ENCODE measurements at places on chromosomes 5 and 9.
A peak's percentile ranks its signal among the peaks of the same experiment; 100 is the strongest.

GRCh38 chr9:100595391-100596199 lies 17.7 kb downstream of the CAVIN4 start:
- DNase-seq = peak; percentile 67

DNA sequence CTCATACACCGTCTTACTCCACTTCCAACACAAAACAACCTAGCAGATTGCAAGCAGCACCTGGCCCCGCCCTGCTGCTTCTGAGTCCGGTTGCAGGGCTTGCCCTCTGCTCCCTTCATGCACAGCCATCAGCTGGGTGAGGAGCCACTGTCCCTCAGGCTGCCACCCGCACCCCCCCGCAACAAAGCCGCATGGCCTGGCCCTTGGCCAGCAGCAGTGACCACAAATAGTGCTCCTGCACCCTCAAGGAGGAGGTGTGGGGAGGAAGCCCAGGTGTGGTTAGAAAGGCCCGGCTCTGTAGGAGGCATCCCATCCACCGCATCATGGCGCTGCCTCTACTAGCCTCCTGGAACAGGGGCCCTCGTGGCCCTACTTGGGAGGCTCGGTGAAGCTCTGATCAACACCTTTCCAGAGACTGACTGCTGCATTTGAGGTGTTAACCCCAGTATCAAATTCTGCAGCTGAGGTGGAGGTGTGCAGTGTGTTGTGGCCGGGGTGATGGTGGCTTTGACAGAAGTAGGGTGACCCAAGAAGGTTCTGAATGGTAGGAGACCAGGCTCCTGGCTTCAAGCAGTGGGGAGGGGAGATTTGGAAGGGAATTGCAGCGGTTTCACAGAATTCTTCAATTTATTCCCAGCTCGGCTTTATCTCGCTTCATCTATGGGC lies 52.7 kb downstream of the WNK2 start:
- DNase-seq = no peak

GRCh38 chr9:93207326-93207814 lies 23.4 kb downstream of the WNK2 start:
- peak; percentile 40 for DNase-seq

DNA sequence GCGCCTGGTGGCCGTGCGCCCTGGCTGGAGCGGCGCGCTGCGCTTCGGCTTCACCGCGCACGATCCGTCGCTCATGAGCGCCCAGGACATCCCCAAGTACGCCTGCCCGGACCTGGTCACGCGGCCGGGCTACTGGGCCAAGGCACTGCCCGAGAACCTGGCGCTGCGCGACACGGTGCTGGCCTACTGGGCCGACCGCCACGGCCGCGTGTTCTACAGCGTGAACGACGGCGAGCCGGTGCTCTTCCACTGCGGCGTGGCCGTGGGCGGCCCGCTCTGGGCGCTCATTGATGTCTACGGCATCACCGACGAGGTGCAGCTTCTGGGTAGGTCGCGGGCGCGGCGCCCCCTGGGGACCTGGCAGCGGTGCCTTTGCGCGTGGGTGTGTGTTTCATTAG lies 28.9 kb downstream of the NEURL1B start:
- DNase-seq = no peak

- no peak for DNase-seq
Observed at GRCh38 chr9:77582961-77583576, 65.1 kb downstream of the GNA14 start.

DNA sequence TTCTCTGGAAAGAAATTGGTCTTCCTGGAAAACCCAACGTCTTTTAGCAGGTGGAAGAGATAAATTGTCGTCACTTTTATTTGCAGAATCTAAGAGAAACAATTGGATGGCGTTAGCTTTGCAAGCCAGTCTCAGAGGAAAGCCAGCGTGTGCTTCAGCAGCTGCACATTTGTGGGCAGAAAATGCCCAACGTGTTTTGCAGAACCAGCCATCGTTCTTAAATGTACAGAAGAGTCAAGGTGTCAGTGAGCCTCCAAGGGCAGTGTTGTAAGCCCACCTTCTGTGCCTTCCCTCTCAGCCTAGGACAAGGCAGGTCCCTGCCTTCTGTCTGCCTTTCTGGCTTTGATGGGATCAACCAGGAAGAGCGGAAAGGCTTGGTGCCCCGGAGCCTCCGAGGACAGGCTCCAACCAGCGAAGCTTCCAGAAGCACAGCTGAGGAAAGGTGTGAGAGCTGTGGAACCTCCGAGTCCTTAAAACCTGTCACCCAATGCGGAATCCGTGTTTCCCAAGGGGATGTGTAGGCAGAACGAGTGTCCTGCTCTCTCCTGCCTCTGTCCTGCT lies 116.0 kb upstream of the IRX2 start:
- DNase-seq = no peak

DNA sequence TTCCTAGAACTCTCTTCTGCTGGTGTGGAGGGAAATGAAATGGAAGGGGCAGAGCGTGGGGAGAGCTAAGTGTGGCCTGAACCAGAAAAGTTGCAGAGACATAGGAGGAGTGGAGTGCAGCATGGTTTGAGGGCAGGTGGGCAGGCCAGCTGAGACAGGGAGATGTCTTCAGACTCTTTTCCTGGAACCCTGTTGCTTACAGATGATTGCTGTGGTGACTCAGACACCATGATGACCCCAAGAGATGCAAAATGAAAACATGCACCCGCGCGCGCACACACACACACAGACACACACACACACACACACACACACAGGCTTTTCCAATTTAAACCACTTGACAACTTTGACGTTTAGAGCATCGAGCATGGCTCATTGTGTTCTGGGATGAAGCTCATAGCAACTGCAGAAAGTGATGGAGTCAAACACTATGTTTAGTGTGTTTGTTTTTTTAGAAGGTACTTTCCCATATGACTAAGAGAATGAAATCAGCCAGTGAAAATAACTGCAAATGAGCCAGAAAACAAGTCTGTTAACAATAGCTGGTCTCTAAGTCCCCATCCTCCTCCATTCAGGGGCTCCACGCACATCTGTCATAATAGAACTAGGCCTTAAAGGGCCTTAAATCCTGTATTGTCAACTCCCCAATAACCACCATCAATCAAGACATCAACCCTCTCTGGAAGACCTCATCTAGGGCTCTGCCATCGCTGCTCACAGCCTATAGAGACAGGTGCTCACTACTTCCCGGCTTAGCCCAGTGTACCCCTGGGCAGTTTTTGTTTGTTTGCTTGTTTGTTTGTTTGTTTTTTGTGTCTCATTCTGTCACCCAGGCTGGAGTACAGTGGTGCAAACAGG lies 9.6 kb downstream of the TMOD1 start:
- DNase-seq = no peak

- DNase-seq = no peak
Observed at GRCh38 chr5:81121836-81122630, 111.1 kb upstream of the CKMT2 start.

DNA sequence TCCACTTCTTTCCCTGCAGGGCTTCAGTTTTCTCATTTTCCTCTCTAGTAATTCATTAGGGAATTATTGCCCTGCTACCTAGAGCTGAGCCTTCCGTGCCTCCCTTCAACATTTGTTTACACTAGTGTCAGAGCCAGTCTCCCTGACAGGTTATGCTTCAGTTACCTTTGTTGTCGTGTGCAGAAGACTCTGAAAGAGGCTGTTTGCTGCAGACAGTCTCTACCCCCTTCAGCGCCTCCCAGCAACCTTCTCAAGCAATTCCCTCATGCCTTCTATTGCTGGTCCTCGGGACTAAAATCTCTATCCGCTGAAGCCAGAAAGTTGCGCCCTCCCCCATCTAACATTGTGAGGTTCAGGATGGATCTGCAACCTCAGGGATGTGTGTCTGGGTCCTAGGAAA lies 12.8 kb downstream of the RALGPS1 start:
- DNase-seq = no peak

- peak; percentile 52 for DNase-seq
Observed at GRCh38 chr5:31854181-31855133, 215.5 kb downstream of the PDZD2 start.

- DNase-seq = peak; percentile 47
Observed at GRCh38 chr5:72648480-72648879, 141.3 kb upstream of the ZNF366 start.

- DNase-seq = peak; percentile 95
Observed at GRCh38 chr9:18473652-18474279, at the start of gene ADAMTSL1. Gene ADAMTSL1, plus strand, starts transcription at chr9:18474153. Its CDS starts 80 bp downstream, at chr9:18474233.

DNA sequence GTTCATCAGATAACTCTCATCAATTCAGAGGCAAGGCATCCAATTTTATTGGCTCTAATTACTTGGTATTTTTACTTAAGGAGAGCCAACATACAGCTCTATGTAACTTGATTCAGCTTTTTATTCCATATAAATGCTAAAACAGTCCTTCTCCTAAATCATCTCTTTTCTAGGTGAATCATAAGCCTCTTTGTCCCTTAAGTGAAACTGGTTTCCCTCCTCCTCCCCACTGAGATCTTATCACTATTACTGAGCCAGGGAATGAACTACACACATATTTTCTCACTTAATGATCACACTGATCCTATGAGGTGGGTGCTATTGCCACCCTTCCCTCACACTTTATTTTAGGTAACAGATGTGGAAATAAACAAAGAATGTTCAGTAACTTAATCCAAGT lies 1143.8 kb downstream of the MAT2B start:
- DNase-seq = peak; percentile 11

DNA sequence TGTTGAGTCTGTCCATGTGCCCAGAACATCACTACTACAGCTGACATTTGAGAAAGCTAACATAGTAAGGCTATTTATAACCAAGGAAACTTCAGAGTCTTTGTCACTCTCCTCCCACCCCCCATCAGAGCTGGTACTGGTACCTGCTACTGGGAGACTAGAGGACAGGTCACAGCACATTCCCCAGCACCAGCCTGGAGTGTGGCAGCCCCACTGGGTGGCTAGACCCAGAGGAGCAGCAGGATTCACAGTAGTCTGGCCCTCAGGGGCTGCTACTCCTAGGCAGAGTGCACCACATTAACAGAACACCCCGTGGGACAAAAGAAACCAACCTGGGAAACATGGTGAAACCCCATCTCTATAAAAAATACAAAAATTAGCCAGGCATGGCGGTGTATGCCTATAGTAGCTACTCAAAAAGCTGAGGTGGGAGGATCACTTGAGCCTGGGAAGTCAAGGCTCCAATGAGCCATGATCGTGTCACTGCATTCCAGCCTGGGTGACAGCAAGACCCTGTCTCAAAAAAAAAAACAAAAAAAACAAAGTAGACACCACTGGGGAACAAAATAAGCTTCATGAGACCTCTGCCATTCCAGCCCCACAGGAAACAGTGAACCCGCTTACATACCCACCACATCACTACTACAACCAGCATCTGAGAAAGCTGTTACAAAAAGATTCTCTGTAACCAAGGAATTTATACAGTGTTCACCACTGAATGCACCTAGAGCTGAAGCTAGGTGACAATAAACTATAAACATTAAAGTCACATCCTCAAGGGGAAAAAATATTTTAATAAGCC lies 26.3 kb upstream of the PTGER4 start:
- DNase-seq = no peak

DNA sequence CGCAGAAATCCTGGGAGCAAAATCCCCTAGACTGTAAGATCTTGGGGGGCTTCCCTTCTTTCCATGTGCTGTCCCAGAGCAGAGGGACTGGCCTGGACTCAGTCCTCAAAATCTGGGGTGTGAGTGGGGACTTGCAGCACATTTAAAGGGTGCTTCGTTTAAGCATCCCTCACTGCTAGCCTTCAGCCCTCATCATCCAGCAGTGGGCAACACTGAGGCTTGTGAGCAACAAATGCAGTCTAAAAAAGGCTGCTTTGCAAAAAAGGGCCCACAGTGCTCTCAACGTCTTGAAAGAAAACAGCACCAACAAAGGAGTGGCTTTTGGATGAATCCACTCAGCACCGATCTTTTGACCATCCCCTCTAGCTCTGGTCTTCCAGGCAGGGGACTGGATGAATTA lies 128.3 kb upstream of the TBC1D2 start:
- peak; percentile 5 for DNase-seq

- DNase-seq = no peak
Observed at GRCh38 chr9:691825-692400, 149.6 kb upstream of the DMRT1 start.

DNA sequence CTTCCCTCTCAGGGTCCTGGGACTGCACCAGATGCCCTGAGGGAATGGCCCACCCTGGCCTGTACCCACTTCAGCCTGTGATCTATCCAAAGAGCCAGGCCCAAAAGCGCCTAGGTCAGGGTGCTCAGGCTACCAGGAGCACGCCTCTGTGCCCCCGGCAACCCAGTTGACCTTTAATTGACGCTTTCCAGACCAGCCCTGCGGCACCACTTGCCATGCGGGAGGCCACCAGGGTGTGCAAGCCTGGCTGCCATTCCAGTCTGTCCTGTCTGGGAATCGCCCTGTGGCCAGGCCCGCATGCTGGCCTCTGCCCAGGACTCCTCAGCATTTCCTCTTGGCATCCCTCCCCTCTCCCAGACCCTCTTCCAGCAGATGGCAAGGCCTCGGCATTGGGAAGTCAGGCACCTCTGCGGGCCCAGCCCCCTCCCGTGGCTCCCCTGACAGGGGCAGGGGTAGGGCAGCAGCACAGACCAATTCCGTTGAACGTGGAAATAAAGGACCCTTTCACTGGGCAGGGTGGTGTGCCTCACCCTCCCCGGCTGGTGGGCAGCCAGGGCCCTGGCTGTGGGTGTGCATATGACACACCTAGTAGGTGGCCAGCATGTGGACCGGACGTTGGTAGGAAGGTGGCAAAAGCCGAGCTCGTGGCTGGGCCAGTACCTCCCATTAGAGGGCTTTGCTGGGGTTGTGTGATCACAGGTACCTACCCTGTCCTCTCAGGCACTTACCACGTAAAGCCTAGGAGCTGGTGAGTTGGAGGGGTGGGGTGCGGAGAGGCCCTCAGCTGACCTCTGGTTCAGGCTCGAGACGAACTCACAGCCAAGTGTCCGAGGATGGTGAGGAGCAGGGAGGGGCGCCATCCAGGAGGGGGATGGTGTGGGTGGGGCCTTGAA lies 3.5 kb upstream of the AIF1L start:
- DNase-seq = no peak

DNA sequence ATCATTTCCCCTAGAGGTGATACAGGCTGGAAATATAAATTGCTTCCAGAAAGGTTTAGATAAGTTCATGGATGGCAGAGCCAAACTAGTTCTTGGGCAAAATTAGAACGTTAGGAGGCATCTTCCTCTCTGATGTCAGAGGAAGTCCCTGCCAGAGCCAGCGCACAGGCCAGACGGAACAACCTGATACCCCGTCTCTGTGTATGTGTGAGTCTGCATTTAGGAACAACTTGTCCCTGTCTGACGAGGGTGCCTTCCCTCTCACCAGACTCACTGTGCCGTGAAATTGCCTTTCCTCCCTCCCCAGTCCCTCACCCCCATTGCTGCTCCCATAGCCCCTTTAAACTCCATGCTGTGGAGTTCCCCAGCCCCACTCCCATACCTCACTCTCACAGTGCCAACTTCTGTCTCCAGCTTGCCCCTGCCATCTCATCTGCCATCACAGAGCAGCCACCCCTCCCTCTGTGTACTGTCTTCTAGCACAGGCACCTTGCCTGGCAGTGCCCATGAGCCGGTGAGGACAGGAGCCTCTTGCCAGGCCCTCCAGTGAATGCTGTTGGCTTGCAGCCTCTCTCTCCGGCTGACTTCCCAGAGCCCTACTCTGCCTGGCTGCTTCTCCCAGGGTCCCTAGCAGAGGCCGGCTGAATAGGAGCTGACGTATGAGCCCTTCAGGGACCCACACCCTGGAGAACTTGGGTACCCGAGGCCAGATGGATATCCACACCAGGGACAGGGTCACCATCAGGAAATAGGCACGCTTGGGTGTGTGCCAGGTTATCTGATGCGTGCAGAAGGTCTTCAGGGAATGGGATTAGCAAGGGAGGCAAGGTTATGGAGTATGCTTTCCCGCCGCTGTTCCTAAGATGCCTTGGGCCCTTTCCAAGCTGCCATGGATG lies 26.7 kb downstream of the UNC5A start:
- DNase-seq = no peak

GRCh38 chr9:86669422-86669821 lies 277.9 kb downstream of the GAS1 start:
- DNase-seq = no peak
